ENCODE measurements at places on chromosomes 4 and X. TPM values are rescaled to one million over a fixed set of nuclear protein-coding genes. Genes with fewer than 3 reads are reported as not detected.

DNA sequence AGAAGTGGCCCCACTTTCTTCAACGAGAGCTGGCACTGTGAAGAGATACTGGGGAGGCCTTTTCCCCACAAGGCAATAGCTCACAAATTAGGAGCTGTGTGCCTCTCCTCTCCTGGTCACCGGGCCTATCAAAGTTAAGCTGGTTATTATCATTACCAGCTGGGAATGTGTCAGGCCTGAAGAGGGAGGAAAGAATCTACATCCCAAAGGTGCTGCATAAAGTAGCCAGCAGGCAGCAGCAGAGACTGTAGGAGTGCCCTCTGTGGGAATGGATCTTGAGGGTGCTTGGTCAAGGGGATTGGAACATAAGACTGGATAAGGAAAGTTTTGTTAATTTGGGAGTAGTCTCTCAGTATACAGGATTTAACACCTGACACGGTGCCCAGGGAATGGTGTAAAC lies 9.1 kb upstream of the TMPRSS11D start:
- no peak for DNase-seq

DNA sequence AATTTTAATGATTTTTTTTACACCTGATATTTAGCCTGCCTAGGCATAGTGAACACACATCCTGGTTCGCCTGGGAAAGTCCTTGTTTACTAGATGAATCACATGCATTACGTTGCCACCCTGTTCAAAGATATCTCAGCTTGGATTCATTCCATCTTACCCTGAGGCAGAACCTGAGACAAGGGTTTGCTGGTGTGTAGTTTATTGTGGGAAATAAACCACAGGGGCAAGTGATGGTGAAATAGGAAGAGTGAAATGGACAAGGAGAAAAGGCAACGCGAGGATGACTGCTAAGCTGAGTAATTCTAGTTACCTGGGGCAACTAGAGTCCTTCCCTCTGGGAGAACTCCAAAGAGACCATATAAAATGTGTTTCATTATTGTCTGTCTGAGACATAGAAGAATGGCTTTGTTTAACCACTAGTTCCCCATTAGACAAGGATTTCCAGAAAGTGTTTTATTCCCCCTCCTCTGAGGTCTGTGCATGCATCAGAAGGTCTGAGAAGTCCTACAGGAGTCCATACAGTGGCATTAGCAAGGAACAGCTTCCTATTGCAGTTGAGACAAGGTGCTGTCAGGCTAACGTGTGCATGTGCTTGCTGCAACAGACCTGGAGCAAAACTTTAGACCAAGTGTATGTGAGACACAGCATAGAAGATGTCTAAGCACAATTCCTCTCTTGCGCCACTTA lies 797.3 kb upstream of the FRG1 start:
- DNase-seq = no peak

DNA sequence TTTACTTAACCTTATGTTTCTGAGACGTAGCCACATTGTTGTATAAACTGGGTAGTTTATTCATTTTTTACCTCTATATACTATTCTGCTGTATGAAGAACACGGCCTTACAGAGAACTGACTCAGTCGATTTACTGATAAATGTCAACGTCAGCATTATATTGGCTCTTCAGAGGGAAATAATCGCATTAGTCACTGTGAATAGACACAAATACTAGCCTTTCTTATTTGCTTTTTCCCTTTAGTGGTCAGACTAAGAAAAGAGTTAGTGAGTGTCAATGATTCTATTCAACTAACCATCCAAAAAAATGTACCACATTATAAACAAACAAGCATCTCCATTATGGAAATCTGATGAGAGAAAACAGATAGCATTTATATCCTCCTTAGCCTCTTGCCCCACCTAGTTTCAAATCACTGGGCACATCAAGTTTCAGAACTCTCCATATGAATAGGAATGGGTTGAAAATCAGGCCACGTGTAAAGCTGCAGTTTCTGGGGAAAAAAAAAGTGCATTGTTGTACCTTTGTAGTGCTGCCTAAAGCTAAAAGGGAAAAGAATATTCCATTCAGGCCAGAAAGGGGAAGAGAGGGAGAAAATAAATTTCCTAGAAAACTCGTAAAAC lies 146.7 kb upstream of the VCX3A start:
- no peak for DNase-seq

GRCh38 chr4:111535792-111536191 lies 609.5 kb upstream of the FAM241A start:
- no peak for DNase-seq

Gene SHISA3
- total RNA-seq = not detected

Gene CSAG2
- not detected for total RNA-seq

Gene SLC49A3
- total RNA-seq = 6.9 TPM

Gene CXCL3
- not detected for total RNA-seq

Gene IQCM
- total RNA-seq = not detected

Measured in B cell (primary cell).